Esophagus mucosa (tissue), 1 donor: ENCODE measurements at places on chromosomes 2 and 18. TPM values are rescaled to one million over a fixed set of nuclear protein-coding genes. Genes with fewer than 3 reads are reported as not detected.
A peak's percentile ranks its signal among the peaks of the same experiment; 100 is the strongest.

- ATAC-seq = no peak
Observed at GRCh38 chr2:160373666-160374065, 119.9 kb downstream of the RBMS1 start.

GRCh38 chr2:47657886-47658489, 125.0 kb upstream of the MSH6 start:
- ATAC-seq = no peak

DNA sequence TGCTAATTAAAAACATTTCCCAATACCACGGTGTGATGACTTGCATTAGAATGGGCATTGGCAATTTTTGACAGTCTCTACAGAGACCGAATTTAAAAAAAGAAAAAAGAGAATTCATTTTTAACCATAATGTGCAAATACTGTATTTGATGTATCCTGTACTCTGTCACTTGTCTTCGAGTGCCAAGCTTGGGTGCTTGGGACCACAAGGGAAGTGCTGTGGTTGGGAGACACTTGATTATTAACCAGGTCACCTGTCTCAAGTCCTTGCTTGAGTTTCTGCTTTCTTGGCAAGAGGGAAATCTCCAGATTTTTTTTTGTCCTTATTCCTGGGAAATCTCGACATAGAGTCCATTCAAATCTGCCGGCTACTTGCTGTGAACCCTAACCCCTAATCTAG, 209.0 kb downstream of the MC4R start:
- no peak for ATAC-seq

- ATAC-seq = peak; percentile 90
Observed at GRCh38 chr2:196259507-196260481, 88.4 kb upstream of the STK17B start.

GRCh38 chr2:234490271-234491091, 6.4 kb downstream of the ARL4C start:
- no peak for ATAC-seq

- no peak for ATAC-seq
Observed at GRCh38 chr18:75279381-75279780, 68.8 kb downstream of the TSHZ1 start.

GRCh38 chr2:118844261-118845004, 3.0 kb downstream of the EN1 start:
- no peak for ATAC-seq

DNA sequence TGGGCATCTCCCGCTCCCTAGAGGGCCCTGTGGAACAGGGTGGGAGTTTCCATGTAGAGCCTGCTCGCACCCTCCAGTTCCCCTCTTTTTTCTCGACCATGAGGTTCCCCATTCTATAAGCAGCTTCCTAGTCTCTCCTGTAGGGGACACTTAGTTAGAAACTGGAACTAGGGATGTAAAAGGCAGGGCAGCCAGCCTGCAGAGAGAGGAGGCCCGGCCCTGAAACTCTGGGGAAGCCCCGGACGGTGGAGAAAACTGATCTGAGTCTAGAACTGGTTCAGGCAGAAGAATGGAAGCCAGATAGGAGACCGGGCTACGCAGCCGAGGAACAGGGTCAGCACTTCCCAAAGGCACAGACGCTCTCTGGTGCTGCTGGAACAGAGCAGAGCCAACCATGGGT, 51.6 kb upstream of the ATG16L1 start:
- ATAC-seq = no peak

- ATAC-seq = peak; percentile 73
Observed at GRCh38 chr2:50395605-50396297, 636.2 kb downstream of the NRXN1 start.

DNA sequence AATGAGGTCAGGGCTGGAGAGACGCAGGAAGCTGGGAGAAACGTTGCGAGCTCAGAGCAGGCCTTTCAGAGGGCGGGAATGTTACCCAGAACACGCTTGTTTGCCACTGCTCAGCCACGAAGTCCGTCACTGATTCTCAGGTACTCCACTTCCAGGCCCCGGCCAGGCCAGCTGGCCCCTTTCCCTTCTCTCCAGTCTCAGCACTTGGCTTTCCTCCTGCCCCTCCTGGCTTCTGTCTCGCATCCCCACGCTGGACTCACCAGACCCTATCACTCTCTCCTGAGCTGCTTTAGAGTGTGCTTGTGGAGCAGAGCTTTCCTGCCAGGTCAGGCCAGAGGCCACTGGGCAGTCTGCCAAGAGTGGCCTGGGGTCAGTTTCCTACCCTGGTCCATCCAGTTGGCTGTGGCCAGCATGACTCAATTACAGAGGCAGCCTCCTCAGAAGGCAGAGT, 151.4 kb downstream of the TWIST2 start:
- ATAC-seq = no peak

The POTEJ gene
- total RNA-seq = not detected

The NEU2 gene
- not detected for total RNA-seq

The SS18 gene
- 56.9 TPM for total RNA-seq

The MAP3K19 gene
- total RNA-seq = not detected
